ENCODE measurements at places on chromosomes 2 and 18. TPM values are rescaled to one million over a fixed set of nuclear protein-coding genes. Genes with fewer than 3 reads are reported as not detected.

DNA sequence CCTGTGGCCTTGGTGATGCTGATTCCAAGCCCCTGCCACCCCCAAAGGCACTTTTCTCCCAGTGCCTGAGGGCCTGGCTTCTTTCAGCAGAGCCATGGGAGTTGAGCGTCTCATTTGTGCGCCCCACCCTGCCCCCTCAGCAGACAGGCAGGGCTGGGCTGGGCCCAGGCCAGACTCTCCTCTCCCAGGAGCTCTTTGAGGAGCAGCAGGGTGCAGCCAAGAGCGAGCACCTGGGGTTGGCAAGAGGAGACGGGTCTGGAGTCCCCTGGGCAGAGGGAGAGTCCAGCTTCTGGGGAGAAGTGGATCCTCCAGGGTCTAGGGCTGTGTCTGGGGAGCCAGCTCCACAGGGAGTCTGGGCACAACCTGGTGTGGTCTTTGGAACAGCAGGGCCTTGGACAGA, 21.2 kb downstream of the NPPC start:
- no peak for DNase-seq

DNA sequence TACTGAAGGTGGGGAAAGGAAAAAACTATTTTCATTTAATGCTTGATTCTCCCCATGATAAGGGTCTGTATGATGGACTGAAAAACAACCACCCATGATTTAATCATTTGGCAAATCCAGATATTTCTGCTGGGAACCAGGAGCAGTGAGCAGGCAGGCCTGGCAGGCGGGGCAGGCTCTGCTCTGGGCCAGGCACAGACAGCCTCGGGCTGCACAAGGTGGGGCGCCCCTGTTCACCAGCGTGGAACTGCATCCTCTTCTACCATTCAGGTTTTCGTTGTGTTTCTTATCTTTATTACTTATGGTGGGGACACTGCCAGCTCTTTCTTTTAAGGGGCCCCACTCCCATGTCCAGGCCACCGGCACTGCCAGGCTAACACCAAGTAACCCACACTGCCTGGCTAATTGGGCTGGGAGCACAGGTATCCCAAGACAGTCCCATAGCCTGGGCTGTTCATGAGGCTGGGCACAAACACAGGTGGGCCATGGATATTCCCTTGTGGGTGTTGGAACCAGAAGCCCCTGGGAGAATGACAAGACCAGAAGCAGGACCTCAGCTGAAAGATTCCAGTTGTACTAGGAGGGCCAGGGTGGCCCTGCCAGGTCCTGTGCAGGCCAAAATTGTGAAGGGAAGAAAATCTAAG, 57.1 kb upstream of the RALBP1 start:
- no peak for DNase-seq

- no peak for DNase-seq
Observed at GRCh38 chr2:107255744-107256143, 369.8 kb upstream of the ST6GAL2 start.

- DNase-seq = no peak
Observed at GRCh38 chr18:63753676-63754075, 21.5 kb upstream of the SERPINB7 start.

- DNase-seq = no peak
Observed at GRCh38 chr2:99389371-99389770, 52.2 kb downstream of the EIF5B start.

- no peak for DNase-seq
Observed at GRCh38 chr2:197069958-197070357, 143.5 kb upstream of the PGAP1 start.

The ANKRD30B gene
- not detected for total RNA-seq
